Adrenal gland (tissue), 19 donors: ENCODE measurements at places on chromosomes 7 and 10. TPM values are rescaled to one million over a fixed set of nuclear protein-coding genes. Genes with fewer than 3 reads are reported as not detected.

- H3K27ac ChIP-seq, result no peak overlapping the region
- H3K36me3 ChIP-seq, result no peaks in the 10 kb centered on the region
- no peak for DNase-seq
- no peaks in the 10 kb centered on the region for H3K4me1 ChIP-seq
- no peak overlapping the region for H3K4me3 ChIP-seq
Measured at GRCh38 chr7:12244129-12244528, 33.0 kb downstream of the TMEM106B start.

- H3K36me3 ChIP-seq, result no peaks in the 10 kb centered on the region
- H3K4me1 ChIP-seq, result peaks cover 4% of the 10 kb centered on the region
- no peaks in the 10 kb centered on the region for H3K27me3 ChIP-seq
- H3K4me3 ChIP-seq, result no peak overlapping the region
- H3K27ac ChIP-seq, result no peak overlapping the region
Measured at GRCh38 chr7:23357190-23358093, 58.3 kb downstream of the MALSU1 start.

The CTAGE8 gene
- total RNA-seq, result not detected

DNA sequence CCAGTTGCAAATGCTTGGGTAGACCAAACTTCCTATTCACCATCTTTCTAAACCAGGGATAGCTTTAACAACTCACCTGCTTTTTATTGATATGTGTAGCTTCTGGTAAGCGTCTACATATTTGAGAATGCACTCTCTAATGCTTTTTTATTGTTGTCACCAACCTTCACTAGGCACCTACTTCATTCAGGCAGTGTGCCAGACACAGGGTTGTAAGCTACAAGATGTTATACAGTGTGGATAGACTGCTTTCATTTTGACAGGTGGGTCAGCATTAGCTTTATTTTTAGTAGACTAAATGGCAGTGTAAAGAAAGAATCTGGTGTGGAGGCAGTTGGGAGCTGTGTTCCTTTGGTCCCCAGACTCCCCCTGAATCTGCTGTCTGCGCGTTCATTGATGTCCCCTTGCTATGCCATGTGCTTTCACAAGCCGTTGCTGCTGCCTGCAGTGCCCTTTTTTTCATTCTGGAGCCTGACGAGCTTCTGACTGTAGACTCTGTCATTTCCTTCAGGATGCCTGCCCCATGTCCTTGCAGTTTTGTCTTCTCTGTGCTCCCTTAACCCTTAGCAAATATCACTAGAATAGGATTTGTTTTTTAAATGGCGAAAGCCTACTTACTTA, 32.1 kb downstream of the NRF1 start:
- no peak for DNase-seq
- no peaks in the 10 kb centered on the region for H3K36me3 ChIP-seq
- H3K4me3 ChIP-seq, result no peak overlapping the region
- no peaks in the 10 kb centered on the region for H3K27me3 ChIP-seq
- H3K27ac ChIP-seq, result no peak overlapping the region
- H3K4me1 ChIP-seq, result peaks cover 13% of the 10 kb centered on the region

- no peak overlapping the region for H3K27ac ChIP-seq
- no peaks in the 10 kb centered on the region for H3K36me3 ChIP-seq
- no peaks in the 10 kb centered on the region for H3K27me3 ChIP-seq
- H3K4me1 ChIP-seq, result peaks cover 11% of the 10 kb centered on the region
- H3K4me3 ChIP-seq, result no peak overlapping the region
Measured at GRCh38 chr10:76632767-76633051, 1004.9 kb downstream of the KCNMA1 start.

GRCh38 chr7:106347229-106347833, 62.5 kb upstream of the NAMPT start:
- no peaks in the 10 kb centered on the region for H3K36me3 ChIP-seq
- no peaks in the 10 kb centered on the region for H3K27me3 ChIP-seq
- no peak for DNase-seq
- H3K4me3 ChIP-seq, result no peak overlapping the region
- H3K4me1 ChIP-seq, result peaks cover 15% of the 10 kb centered on the region
- H3K27ac ChIP-seq, result no peak overlapping the region

DNA sequence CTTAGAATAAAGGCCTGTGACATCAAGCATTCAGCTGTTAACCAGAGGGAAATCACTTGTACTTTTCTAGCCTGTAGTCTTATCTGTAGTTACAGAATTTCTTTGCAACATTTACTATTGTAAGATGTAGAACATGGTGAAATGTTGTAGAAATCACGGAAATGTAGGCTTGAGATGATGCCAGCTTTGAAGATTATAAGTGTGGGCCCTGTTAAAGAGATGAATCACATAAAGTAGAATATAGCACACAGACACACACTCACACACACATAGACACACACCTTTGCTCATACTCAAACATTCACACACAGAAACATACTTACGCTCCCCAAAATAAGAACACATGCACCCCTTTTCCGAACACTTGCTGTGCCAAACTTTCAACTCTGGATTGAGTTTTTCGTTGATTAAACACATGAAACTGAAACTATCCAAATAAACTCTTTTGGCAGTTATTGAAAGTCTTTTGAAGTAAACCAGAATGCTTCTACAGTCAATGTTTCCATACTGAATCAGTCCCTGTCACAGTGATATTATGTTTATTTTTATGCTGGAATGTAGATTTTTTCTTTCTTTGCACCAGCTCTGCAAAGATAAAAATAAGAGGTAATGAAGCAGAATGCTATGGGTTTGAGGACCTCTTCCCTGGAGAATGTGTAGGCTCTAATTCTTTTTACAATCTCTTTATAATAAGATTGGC, 230.3 kb upstream of the MEOX2 start:
- H3K4me1 ChIP-seq, result no peaks in the 10 kb centered on the region
- H3K36me3 ChIP-seq, result no peaks in the 10 kb centered on the region
- no peak for DNase-seq
- no peak overlapping the region for H3K27ac ChIP-seq

The IRF5 gene
- 0.83 TPM for total RNA-seq

GRCh38 chr7:142461437-142461836, 203.6 kb upstream of the PRSS58 start:
- no peak overlapping the region for H3K4me3 ChIP-seq
- no peaks in the 10 kb centered on the region for H3K36me3 ChIP-seq
- H3K4me1 ChIP-seq, result no peaks in the 10 kb centered on the region
- no peaks in the 10 kb centered on the region for H3K27me3 ChIP-seq

DNA sequence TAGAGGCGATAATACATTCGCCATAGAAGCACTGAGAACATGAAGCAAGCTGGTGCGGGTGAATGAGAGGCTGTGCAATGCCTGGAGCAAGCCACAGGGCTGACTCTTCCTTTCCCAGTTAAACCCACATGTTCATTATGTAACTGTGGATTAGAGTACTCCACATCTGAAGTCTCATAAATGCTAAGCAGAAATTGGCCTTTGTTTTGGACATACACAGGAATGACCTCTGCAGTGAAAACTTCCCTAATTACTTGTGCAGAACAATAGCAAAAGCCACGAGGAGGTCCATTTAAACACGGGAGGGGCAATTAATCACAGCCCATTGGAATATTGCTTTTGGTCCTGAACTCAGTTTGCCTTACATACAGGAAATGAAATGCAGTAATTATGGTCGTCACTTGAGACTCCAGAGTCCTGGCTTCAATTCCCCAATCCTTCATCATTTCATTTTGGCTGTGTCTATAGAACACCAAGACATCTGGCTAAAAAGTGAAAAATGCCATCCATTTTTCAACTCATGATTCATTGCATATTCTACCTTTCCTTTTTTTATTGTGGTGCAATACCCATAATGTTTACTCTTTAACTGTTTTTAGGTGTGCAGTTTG, 78.7 kb upstream of the CXCL12 start:
- H3K36me3 ChIP-seq, result no peaks in the 10 kb centered on the region
- H3K27me3 ChIP-seq, result no peaks in the 10 kb centered on the region
- peaks cover 21% of the 10 kb centered on the region for H3K4me1 ChIP-seq
- no peak for DNase-seq

The GIMAP7 gene
- 14.5 TPM for total RNA-seq

The ASIC3 gene
- total RNA-seq, result 0.24 TPM

GRCh38 chr10:117441812-117442443, 66.7 kb upstream of the PDZD8 start:
- H3K27me3 ChIP-seq, result no peaks in the 10 kb centered on the region
- H3K4me3 ChIP-seq, result no peak overlapping the region
- no peak for DNase-seq
- peaks cover 8% of the 10 kb centered on the region for H3K4me1 ChIP-seq
- no peaks in the 10 kb centered on the region for H3K36me3 ChIP-seq
- H3K27ac ChIP-seq, result peak overlapping the region; percentile 23

The TWIST1 gene
- total RNA-seq, result 16.3 TPM

The PRLHR gene
- total RNA-seq, result 23.3 TPM

The KLF14 gene
- total RNA-seq, result 1.6 TPM

The PNPLA8 gene
- total RNA-seq, result 54.0 TPM

DNA sequence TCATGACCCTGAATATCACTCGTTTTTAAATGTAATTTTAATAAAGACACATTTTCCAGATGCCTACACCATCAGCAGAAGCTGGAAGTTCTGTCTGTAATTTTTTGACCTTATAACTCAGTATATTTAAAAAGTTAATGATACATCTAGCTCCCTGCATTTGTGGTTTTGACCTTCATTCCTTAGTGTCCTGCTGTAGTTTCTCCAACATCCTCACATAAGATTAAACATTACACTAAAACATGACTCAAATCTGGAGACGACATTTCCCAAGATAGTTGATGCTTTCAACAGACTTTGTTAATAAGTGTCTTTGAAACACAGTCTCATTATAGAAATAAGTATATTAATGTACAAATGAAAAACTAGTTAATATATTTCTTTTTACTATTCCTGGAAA, 363.1 kb downstream of the POM121L12 start:
- H3K36me3 ChIP-seq, result no peaks in the 10 kb centered on the region
- no peak overlapping the region for H3K4me3 ChIP-seq
- H3K27me3 ChIP-seq, result no peaks in the 10 kb centered on the region
- H3K4me1 ChIP-seq, result no peaks in the 10 kb centered on the region

The TMEM273 gene
- total RNA-seq, result 2.4 TPM
